ENCODE measurements at places on chromosomes 4 and X.
A peak's percentile ranks its signal among the peaks of the same experiment; 100 is the strongest.

- no peak for DNase-seq
Measured at GRCh38 chr4:118849867-118850487, 14.1 kb upstream of the SEC24D start.

- no peak for DNase-seq
Measured at GRCh38 chr4:102285831-102286230, 59.5 kb downstream of the SLC39A8 start.

DNA sequence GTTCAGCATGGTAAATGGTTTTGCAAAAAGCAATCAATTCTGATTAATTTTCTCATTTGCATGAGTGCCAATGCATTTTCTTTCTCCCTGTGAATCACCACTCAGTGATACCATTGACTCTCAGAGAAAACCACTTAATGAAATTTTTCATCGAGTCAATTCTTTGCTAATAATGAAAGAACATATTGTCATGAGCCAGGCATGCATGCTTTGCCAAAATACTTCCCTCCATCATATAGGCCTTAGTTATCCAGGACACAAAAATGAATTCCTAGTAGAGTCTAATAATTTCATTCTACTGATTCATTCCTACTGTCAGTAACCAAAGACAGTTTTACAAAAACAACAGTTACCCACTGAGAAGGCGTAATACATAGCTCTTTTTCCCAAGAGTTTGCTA, 680.0 kb downstream of the TRIML1 start:
- no peak for DNase-seq

- no peak for DNase-seq
Measured at GRCh38 chr4:127236889-127237288, 395.9 kb upstream of the INTU start.

DNA sequence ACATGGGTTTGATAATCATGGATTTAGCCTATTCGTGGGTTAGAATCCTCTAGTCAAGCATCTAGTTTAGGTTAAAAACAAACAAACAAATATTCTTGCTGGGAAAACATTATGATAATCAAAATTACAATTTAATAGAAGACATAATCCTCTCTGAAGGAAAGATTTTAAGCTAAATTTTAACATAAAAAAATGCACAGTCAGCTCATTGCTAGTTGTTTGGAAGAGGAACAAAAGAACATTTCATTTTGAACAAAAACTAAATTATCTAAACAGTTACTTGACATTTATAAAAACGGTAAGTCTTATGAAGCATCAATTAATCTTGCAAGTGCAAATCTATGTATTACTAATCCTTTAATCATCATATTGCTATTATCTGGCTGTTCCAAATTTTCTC, 18.2 kb upstream of the AGA start:
- DNase-seq: no peak

DNA sequence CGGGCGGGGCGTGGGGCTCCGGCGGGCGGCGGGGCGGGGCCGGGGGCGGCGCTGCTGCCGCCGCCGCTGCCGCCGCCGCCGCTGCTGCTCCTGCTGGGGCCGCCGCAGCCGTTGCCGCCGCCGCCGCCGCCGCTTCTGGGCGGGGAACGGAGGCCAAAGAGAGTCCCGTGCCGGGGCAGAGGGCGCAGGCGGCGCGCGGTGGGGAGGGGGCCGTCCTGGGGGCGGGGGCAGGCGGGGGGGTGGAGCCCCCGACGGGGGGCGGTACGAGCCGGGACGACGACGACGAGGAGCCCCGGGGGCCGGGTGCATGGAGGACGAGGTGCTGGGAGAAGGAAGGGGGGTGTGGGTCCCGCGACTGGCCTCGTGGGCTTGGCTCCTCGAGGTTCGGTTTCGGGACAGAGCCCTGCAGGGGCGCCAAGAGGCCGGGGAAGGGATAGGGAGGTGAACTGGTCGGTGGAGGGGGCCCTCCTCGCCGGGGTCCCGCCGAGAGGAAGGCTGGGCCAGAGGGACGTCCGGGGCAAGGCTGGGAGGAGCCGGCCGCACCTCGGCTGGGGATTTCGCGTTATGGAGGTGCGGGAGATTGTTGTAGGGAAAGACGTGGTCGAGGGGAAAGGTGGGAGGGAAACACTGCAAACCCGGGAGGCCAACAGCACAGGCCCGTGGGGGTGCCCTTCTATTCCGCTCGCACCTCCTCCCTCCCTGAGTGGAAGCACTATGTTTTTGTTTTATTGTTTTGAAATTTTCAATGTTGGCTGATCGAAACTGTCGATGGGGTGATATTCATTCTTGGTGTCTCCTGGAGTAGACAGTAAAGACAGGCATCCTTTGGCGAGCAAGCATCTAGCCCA, 1.9 kb downstream of the BCORL1 start:
- DNase-seq: peak; percentile 74
